ENCODE measurements at places on chromosomes 4 and X. TPM values are rescaled to one million over a fixed set of nuclear protein-coding genes. Genes with fewer than 3 reads are reported as not detected.

DNA sequence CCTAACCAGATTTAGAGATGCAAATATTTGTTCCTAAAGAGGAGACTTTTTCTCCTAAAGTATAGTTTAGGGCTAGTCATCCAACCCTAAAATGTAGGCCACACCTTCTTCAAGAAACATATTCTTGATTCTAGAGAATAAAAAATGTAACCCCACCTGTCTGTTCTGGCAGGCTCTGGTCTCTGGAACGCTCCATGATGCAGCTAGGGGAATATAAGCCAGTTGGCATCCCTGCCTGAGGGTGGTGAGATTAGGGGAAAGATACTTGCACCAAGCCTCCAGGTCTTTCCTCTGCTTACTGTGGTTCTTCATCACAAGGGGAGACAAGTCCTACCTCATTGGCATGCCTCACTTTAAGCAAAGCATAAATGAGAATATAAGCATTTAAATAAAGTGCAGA lies 21.2 kb upstream of the TBC1D9 start:
- DNase-seq, result no peak

DNA sequence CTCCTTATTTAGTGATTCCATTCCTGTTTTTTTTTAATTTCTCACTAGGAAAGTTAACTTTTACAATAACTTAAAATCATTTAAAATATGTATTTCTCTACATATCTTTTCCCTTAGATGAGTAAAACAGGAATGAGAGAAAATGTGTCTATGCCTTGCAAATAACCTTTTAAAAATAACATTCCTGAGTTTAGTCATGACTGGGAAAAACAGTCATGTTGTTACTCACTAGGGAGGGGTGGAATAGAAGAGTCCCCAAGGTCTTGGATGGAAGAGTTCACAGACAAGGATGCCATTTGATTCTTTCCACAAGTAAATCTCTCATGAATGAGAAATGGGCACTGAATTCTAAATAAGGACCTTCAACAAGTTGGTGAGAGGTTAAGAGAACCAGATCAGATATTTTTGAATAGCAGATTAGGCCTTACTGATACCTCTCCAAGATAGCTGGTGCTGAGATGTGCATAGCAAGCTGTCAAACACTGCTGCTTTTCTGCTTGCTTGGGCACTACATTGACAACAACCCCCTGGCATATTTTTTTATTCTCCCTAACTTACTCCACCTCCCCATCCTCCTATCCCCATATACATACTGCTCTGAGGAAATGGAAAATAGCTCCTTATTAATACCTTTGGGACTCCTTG lies 25.1 kb downstream of the UGDH start:
- no peak for DNase-seq

- no peak for DNase-seq
Measured at GRCh38 chr4:76339364-76339763, 32.8 kb downstream of the STBD1 start.

DNA sequence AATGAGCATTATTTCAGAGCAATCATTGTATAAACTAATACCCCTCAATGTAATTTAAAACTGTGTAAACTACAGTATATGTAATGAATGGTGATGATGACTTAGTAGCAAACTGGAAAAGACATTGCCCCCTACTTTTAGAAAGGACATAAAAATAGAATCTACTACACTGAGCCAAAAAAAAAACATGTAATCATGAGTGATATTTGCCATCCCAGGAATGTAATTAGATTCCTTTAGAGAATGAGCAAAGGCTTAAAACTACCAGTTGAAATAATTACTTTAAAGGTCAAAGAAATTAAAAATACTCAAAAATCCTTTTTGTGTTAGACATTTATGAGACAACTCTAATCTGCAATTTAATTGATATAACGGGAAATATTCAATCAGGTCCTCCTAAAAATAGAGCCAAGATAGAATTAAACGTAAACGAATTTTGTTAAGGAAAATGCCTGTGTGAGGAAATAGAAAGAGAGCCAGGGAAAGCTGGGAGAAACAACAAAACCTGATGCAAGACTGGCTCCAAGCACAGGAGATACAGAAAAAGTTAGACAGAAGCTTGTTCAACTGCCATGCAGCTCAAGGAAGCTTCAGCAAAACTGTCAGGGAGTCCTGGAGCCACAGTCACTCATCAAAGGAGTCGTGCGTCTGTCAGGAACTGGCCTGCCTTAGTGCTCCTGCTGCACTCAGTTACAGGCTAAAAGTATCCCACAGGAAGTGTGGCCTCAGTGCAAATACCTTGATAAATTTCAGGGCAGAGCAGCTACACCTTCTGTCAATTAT lies 655.7 kb upstream of the INTU start:
- DNase-seq, result no peak

DNA sequence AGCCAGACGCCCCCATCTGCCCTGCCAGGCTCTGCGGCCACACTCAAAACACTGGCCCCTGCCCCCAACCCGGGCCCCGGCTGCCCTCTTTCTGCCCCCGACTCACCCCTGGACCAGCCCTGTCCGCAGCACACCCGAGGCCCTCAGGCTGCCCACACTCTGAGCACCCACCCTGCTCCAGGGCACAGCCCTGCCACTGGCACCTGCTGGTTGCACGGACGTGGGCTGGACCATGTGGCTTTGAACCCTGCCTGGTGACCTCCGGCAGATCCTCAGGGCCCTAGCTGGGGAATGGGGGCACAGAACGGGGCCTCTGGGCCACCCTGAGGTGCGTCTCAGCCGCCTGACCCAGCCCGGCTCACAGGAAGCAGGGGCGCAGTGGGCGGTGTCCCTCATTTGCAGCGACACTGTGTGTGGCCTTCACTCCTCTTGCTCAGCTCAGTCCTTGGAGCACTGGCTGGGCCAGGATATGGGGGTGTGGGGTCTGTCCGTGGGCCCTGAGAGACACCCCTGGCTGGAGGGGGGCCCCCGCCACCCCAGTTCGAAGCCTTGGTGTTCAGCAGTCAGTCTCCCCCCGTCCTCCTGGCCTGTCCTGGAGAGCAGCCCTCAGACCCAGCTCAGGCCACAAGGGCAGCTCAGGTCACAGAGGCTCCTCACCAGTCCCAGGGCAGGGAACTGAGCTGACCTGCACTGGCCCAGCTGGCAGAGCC lies 73.2 kb downstream of the FAM53A start:
- no peak for DNase-seq

DNA sequence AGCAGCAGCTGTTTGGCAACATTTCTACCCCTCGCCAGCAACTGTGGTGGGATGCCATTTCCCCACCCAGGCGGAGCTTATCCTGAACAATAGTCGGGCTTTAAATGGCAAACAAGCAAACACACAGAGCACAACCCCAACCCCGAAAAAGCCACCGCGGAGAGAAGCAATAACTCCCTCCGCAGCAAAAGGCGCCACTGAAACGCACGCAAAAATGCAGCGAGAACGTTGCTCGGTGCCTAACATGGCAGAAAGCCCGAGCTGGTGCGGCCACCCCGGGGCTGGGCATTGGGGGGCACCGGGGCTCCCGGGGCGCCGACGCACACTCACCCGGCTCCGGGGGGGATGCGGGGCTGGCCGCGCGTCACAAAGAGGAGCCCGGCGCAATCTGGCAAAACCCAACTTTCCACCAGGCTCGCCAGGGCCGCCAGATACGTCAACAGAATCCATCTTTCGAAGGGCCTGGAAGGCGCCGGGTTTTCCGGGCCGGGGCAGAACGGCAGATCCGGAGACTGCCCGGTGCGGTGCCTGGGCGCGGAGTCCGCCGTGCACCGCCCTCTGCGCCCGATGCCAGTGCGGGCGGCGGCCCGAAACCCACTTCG lies 818 bp downstream of the RAI2 start:
- DNase-seq, result no peak

- no peak for DNase-seq
Measured at GRCh38 chr4:22071749-22072148, 123.2 kb upstream of the KCNIP4 start.

GRCh38 chrX:12950851-12951594 lies 23.9 kb upstream of the TMSB4X start:
- no peak for DNase-seq

DNA sequence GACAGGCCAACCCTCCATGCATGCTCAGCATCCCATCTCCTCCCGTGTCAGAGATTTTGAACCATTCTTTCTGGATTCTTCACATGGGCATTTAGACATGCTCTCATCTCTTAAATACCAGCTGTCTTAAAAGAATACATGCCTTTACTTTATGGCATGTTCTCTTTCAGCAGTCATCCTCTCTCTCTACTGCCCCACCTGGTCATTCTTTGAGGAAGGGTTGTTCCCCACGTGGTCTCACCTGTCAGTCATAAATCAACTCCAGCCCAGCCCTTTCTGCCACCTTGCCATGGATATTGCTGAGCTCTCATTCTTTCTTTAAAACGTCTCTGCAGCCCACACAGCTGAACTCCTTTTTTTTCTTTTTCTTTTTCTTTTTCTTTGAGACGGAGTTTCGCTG lies 111.3 kb downstream of the ARHGAP10 start:
- no peak for DNase-seq

- DNase-seq, result no peak
Measured at GRCh38 chr4:100786481-100786880, 268.7 kb upstream of the EMCN start.

GRCh38 chr4:94345969-94346368 lies 3.3 kb upstream of the HPGDS start:
- DNase-seq, result no peak

GRCh38 chr4:85824166-85824945 lies 349.4 kb downstream of the ARHGAP24 start:
- DNase-seq, result no peak

DNA sequence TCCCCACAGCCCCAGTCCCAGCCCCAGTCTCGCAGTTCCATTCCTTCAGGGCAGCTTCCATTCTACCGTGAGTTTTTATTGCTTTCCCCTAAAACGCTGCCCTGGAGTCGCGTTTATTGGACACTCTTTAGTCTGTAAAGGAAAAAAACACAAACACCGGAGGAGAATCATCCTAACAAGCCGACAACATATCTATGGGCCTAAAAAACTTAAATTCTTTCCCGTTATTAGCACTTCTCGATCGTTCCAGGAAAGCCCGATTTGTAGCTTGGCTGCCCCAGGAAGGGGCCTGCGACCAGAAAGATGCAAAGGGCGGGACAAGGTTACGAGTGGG lies 178.5 kb downstream of the CBR4 start:
- DNase-seq, result no peak

DNA sequence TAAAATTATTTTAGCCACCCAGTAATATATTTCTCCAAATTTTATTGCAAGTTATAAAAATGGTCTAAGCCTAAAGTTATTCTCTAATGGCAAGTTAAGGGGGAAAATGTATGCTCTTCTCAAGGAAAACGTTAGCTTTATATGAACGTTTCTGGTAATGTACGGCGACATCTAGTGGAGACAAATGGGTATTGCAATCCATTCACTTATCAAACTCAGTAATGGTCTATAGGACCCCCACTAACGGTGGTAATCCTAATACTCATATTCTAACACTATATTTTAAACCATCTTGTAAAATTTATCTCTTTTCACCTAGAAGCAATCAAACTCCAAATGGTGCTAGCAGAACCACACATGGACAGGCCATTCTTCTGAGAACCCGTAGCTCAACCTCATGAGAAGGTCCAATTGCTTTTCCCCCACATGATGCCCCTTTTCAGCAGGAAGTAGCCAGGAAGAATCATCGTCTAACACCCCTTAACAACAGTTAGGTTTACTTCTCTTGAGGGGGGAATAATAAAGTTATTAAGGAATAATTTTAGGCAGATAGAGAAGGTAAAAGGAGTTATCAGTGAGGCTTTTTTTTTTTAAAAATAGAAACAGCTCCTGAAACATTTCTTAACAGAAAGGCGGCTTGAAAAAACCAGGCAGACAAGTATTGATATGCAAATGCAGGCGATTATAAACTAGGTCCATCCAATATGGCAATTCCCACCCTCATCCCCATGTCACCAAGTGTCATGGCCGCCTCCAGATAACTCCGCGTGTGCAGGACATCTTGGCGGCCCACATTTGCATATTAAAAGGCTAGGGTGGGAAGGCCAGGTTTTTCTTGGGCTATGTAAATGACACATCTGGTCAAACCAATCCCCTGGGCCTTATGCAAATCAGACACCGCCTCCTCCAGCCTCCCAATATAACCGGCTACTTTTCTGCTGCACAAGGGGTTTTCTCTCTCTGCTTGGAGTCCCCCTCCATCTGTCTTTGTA lies 35.0 kb downstream of the NUDT11 start:
- no peak for DNase-seq

DNA sequence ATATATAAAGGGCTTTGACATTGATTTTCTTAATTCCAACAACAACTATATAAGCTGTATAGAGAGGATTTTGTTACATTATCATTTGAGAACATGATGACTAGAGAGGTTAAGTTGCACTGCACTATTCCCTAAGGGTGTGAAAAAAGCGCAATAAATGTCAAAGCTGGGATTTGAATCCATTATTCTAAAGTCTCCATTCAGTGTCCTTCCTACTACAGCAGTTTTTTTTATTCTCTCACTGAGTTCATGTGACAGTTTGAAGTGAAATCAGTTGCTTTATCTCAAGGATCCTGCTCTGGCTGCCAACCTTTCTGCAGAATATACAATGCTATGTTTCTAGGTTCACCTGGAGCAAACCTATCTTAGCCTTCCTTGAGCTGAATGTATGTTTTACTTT lies 177.5 kb downstream of the ANKRD50 start:
- DNase-seq, result no peak

DNA sequence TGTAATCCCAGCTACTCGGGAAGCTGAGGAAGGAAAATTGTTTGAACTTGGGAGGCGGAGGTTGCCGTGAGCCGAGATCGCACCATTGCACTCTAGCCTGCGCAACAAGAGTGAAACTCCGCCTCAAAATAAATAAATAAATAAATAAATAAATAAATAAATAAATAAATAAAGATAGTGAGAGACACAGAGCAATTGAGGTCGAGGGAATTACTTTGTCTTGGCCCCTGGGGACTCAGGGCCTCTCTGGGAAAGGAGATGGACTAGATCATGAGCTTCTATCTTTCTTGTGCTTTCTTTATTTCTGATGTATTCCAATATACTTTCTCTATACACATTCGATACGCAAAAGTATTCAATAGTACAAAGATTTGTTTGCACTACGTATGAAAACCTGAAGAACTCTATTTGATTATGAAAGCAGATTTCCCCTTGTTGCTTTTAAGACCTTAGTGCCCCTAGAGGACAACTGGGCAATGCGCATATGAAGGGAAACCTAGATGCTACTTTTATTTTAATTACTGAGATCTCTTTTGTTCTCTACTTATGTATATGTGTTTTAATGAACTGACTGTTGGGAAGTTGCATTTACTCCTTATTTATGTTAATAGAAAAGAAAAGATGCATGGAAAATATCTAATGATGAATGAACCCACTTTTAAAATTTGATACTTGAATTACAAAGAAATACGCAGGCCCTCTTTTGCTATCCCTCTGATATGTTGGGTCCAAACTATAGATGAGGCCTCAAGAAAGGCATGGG lies 12.8 kb upstream of the ELOVL6 start:
- DNase-seq, result no peak

UGT2B15 gene
- not detected for total RNA-seq

FAM184B gene
- 0.33 TPM for total RNA-seq

NDST4 gene
- total RNA-seq, result not detected

SSX4 gene
- not detected for total RNA-seq

HSD17B10 gene
- 68.8 TPM for total RNA-seq

MAGEB2 gene
- not detected for total RNA-seq

TXK gene
- 3.4 TPM for total RNA-seq

HELT gene
- not detected for total RNA-seq

CTAG1B gene
- not detected for total RNA-seq

FDCSP gene
- 78.2 TPM for total RNA-seq

SPON2 gene
- total RNA-seq, result 36.1 TPM

All from breast epithelium (tissue), 4 donors.